Lung (tissue), 17 donors: ENCODE measurements at places on chromosomes 4 and X. TPM values are rescaled to one million over a fixed set of nuclear protein-coding genes. Genes with fewer than 3 reads are reported as not detected.
A peak's percentile ranks its signal among the peaks of the same experiment; 100 is the strongest.

DNA sequence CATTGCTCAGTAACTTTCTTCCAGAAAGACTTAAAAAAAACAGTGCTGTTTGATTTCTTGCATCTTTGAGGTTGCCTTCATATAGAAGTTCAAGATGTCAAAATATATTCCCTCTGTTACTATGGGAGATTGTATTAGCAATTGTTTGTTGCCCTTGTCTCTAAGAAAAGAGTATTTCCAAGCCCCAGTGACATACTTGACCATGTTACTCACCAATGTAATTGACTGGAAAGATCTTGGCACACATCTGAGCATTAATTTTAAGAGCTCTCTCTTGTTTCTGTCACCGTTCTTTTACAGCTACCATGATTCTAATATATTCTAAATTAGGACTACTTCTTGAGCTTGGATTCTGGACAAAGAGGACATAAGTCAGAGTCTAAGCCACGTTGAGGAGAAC, 902.7 kb upstream of the EPHA5 start:
- H3K36me3 ChIP-seq = no peaks in the 10 kb centered on the region
- no peaks in the 10 kb centered on the region for H3K4me1 ChIP-seq
- no peaks in the 10 kb centered on the region for H3K27me3 ChIP-seq
- H3K27ac ChIP-seq = no peak overlapping the region
- no peak for DNase-seq

GRCh38 chrX:130999360-130999759, 58.8 kb upstream of the ARHGAP36 start:
- H3K4me3 ChIP-seq = no peak overlapping the region
- no peak for DNase-seq
- no peak overlapping the region for H3K27ac ChIP-seq
- no peaks in the 10 kb centered on the region for H3K36me3 ChIP-seq

GRCh38 chrX:103413705-103414387, 37.5 kb downstream of the BEX3 start:
- H3K4me3 ChIP-seq = no peak overlapping the region
- DNase-seq = no peak
- H3K36me3 ChIP-seq = no peaks in the 10 kb centered on the region
- no peaks in the 10 kb centered on the region for H3K4me1 ChIP-seq
- peaks cover 3% of the 10 kb centered on the region for H3K27me3 ChIP-seq
- no peak overlapping the region for H3K27ac ChIP-seq

DNA sequence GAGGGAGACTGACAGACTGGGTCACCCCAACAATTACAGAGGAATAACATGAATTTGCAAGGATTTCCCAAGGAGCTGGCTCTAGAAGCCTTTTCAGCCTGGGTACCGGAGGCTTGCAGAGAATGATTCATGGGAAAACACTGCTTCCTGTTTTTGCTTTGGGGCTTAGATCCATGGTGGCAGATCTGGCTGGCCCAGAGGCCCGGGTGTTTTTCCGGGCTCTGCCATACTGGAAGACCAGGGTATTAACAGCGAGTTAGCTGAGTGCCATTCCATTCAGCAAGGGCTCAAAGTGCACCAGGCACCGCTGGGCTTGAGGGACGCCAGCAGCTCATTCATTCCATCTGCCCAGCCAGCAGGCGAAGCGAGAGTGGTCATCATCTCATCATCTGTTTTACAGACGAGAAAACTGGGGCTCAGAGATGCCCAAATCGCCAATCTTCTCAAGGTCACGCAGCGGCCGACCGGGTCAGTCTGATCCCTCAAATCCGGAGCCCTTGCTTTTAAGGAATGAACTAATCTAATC, 1.3 kb downstream of the WDR1 start:
- H3K36me3 ChIP-seq = peaks cover 18% of the 10 kb centered on the region
- H3K27ac ChIP-seq = peak overlapping the region; percentile 96
- peaks cover 31% of the 10 kb centered on the region for H3K4me1 ChIP-seq
- DNase-seq = no peak
- peak overlapping the region; percentile 92 for H3K4me3 ChIP-seq

GRCh38 chr4:76384052-76384451, 36.9 kb downstream of the CCDC158 start:
- no peaks in the 10 kb centered on the region for H3K36me3 ChIP-seq
- DNase-seq = no peak
- no peaks in the 10 kb centered on the region for H3K4me1 ChIP-seq
- H3K4me3 ChIP-seq = no peak overlapping the region
- H3K27me3 ChIP-seq = no peaks in the 10 kb centered on the region

- no peaks in the 10 kb centered on the region for H3K36me3 ChIP-seq
- no peak overlapping the region for H3K27ac ChIP-seq
- no peak for DNase-seq
Observed at GRCh38 chrX:96989830-96990571, 106.3 kb downstream of the RPA4 start.

- no peaks in the 10 kb centered on the region for H3K36me3 ChIP-seq
- no peak overlapping the region for H3K4me3 ChIP-seq
- peak overlapping the region; percentile 82 for H3K27ac ChIP-seq
- DNase-seq = no peak
- peaks cover 26% of the 10 kb centered on the region for H3K4me1 ChIP-seq
- no peaks in the 10 kb centered on the region for H3K27me3 ChIP-seq
Observed at GRCh38 chrX:65688403-65688871, 21.0 kb downstream of the MSN start.

GRCh38 chrX:66602381-66602938, 36.4 kb downstream of the EDA2R start:
- DNase-seq = no peak
- no peak overlapping the region for H3K27ac ChIP-seq
- no peak overlapping the region for H3K4me3 ChIP-seq
- no peaks in the 10 kb centered on the region for H3K4me1 ChIP-seq
- no peaks in the 10 kb centered on the region for H3K27me3 ChIP-seq

GRCh38 chr4:146273204-146273901, 59.0 kb downstream of the REELD1 start:
- no peak for DNase-seq
- no peak overlapping the region for H3K4me3 ChIP-seq
- H3K36me3 ChIP-seq = no peaks in the 10 kb centered on the region
- no peak overlapping the region for H3K27ac ChIP-seq

DNA sequence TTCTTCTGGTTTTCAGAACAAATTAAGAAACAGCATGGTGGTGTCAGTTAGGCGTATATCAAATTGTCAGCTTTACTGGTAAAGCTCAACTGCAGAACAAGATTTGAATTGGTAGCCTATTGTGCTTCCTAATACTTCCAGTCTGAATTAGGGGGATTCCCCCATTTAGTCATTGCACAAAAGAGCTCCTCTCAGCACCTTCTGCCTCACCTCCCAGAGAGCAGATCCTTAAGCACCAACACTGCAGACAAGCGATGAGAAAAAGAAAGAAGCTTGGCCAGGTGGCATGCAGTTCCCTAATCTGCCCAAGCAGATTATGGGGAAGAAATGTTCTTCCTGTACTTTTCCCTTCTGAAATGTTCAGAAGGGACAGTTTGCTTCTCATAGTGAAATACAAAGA, 9.2 kb downstream of the MAP9 start:
- no peak for DNase-seq
- H3K27ac ChIP-seq = no peak overlapping the region
- no peaks in the 10 kb centered on the region for H3K4me1 ChIP-seq
- H3K36me3 ChIP-seq = peaks cover 8% of the 10 kb centered on the region
- no peaks in the 10 kb centered on the region for H3K27me3 ChIP-seq
- no peak overlapping the region for H3K4me3 ChIP-seq

DNA sequence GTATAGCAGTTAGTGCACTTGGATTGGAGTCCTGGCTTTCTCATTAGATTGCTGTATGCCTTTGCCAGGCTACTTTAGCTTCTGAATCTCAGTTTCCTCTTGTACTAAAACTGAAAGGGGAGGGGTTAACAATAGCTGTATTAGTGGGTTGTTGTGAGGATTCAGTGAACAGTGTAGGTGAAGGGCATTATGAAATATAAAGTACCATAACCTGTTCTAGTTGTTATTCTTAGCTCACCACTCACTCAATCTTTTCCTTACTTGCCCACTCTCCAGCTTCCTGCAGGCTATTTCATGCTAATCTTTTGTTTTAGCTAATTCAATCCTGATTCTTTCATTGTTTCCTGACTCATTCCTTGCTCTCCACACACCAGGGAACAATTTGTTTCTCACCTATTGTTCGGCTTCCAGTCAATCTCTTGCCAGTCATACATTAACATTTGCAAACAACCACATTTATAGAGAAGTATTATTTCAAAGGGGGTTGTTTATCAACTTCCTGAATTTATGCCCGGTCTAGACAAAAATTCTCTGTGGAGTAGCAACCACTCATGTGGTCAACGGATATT, 50.6 kb upstream of the EDA start:
- H3K36me3 ChIP-seq = no peaks in the 10 kb centered on the region
- H3K27ac ChIP-seq = no peak overlapping the region
- H3K4me3 ChIP-seq = no peak overlapping the region
- no peak for DNase-seq

- peak within 1 kb of the TSS; percentile 96 for H3K27ac ChIP-seq
- H3K27me3 ChIP-seq = no peaks in the 10 kb centered on the region
- H3K4me3 ChIP-seq = peak within 1 kb of the TSS; percentile 84
- no peak for DNase-seq
- H3K36me3 ChIP-seq = peaks cover 6% of the 10 kb centered on the region
Observed at GRCh38 chr4:103076747-103077347, at the start of gene SLC9B2. Gene SLC9B2, minus strand, starts transcription at chr4:103076761. Its CDS starts 9,211 bp downstream, at chr4:103067550.

GRCh38 chrX:13906093-13906492, 89.2 kb upstream of the GPM6B start:
- DNase-seq = no peak
- no peaks in the 10 kb centered on the region for H3K4me1 ChIP-seq
- H3K4me3 ChIP-seq = no peak overlapping the region
- no peak overlapping the region for H3K27ac ChIP-seq
- H3K36me3 ChIP-seq = no peaks in the 10 kb centered on the region

- no peaks in the 10 kb centered on the region for H3K4me1 ChIP-seq
- DNase-seq = no peak
- no peak overlapping the region for H3K4me3 ChIP-seq
- H3K36me3 ChIP-seq = no peaks in the 10 kb centered on the region
Observed at GRCh38 chrX:129636175-129636681, 18.5 kb downstream of the APLN start.

DNA sequence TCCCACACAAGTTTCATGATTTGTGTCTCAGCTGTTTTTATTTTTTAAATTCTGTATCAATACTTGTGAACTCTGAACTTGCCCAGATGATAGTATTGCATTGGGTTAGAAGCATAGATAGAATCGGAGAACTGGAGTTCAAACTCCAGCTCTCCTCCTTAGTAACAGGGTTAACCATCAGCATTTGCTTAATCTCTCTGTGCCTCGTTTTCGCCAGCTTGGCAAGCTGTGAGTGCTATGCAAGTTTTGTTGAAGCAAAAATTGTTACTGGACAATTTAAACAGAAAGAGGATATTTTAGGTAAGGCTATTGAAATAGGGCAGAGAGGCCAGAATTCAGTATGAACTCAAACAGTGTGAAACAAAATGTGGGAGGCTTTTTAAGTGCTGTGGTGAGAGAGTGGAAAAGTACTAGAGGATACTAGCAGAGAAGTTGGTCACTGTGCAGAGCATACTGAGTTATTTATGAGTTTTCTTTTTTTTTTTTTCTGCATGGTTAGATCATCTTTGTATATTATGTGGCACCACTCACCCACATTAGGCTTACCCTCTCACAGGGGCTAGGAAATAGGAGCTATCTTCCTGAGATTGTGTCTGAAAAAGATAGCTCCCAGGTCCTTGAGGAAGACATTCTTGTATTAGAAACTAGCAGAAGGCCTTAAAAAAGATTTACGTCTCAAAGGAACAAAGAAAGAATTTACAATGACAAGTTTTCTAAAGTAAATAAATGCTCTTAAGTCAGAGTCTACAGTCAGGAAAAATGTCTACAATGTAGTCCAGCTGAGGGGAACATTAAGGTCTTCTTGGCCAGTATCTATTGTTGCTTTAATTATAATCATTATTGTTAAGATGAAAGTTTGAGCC, 1126.6 kb downstream of the FAT4 start:
- no peak for DNase-seq
- H3K4me1 ChIP-seq = no peaks in the 10 kb centered on the region

- no peaks in the 10 kb centered on the region for H3K4me1 ChIP-seq
- no peaks in the 10 kb centered on the region for H3K36me3 ChIP-seq
- H3K27me3 ChIP-seq = no peaks in the 10 kb centered on the region
- no peak overlapping the region for H3K27ac ChIP-seq
Observed at GRCh38 chr4:111618908-111619307, 526.3 kb upstream of the FAM241A start.

GRCh38 chr4:83110970-83111750, 3.4 kb downstream of the PLAC8 start:
- H3K4me3 ChIP-seq = no peak overlapping the region
- H3K27ac ChIP-seq = no peak overlapping the region
- H3K4me1 ChIP-seq = no peaks in the 10 kb centered on the region
- no peak for DNase-seq
- H3K27me3 ChIP-seq = no peaks in the 10 kb centered on the region

The ATP1B4 gene
- total RNA-seq = not detected

The TMPRSS11E gene
- not detected for total RNA-seq

The DACH2 gene
- 4.6 TPM for total RNA-seq

The MAML3 gene
- 12.8 TPM for total RNA-seq
